Mesothelial cell of epicardium (in vitro differentiated cells): ENCODE measurements at places on chromosomes 5 and 9. TPM values are rescaled to one million over a fixed set of nuclear protein-coding genes. Genes with fewer than 3 reads are reported as not detected.

The NRARP gene
- total RNA-seq, result 7.4 to 9.6 TPM (median 9.2 TPM) in 3 replicates

The ASB6 gene
- 24.5 to 26.2 TPM (median 24.6 TPM) in 3 replicates for total RNA-seq

The IL17B gene
- total RNA-seq, result 0.34 TPM in 1 of 3 replicates, not detected in the others

The FAM151B gene
- total RNA-seq, result 1.5 to 2.3 TPM (median 1.9 TPM) in 3 replicates

The LCN12 gene
- 13.3 to 15.9 TPM (median 13.8 TPM) in 3 replicates for total RNA-seq

The CDH9 gene
- 0.65 to 1.2 TPM (median 0.66 TPM) in 3 replicates for total RNA-seq

The CATSPER3 gene
- 1.1 to 1.5 TPM (median 1.4 TPM) in 3 replicates for total RNA-seq

The FBN2 gene
- 238 to 252 TPM (median 244 TPM) in 3 replicates for total RNA-seq

The PRUNE2 gene
- total RNA-seq, result 3.1 to 3.5 TPM (median 3.4 TPM) in 3 replicates

The GFPT2 gene
- total RNA-seq, result 14.9 to 16.3 TPM (median 15.7 TPM) in 3 replicates

The UNC13B gene
- 28.1 to 31.0 TPM (median 29.9 TPM) in 3 replicates for total RNA-seq

The TMEM215 gene
- 0.07 TPM in 1 of 3 replicates, not detected in the others for total RNA-seq

The LMX1B gene
- 0.09 TPM in 1 of 3 replicates, not detected in the others for total RNA-seq

The GPRIN1 gene
- 1.0 to 1.3 TPM (median 1.1 TPM) in 3 replicates for total RNA-seq

The MVB12B gene
- 38.0 to 43.7 TPM (median 42.0 TPM) in 3 replicates for total RNA-seq

The MACIR gene
- total RNA-seq, result 7.5 to 8.1 TPM (median 8.1 TPM) in 3 replicates

The PAIP2 gene
- 86.6 to 93.4 TPM (median 88.2 TPM) in 3 replicates for total RNA-seq

The LCN15 gene
- total RNA-seq, result 1.3 to 3.5 TPM (median 1.9 TPM) in 3 replicates

The STPG3 gene
- total RNA-seq, result 0.18 to 0.29 TPM in 2 of 3 replicates, not detected in the other

The GARIN3 gene
- total RNA-seq, result not detected in 3 replicates

- peak overlapping the region; percentile 99 for H3K27ac ChIP-seq
- DNase-seq, result no peak
- peak overlapping the region; percentile 94 for H3K4me3 ChIP-seq
- H3K4me1 ChIP-seq, result peaks cover 27% of the 10 kb centered on the region
- peaks cover 6% of the 10 kb centered on the region for H3K36me3 ChIP-seq
Measured at GRCh38 chr9:124860582-124861341, 995 bp downstream of the RPL35 start.

GRCh38 chr9:74610523-74611061 lies 113.5 kb downstream of the RORB start:
- H3K27ac ChIP-seq, result no peak overlapping the region
- no peak for DNase-seq
- peaks cover 12% of the 10 kb centered on the region for H3K27me3 ChIP-seq
- no peak overlapping the region for H3K4me3 ChIP-seq
- H3K4me1 ChIP-seq, result no peaks in the 10 kb centered on the region
- no peaks in the 10 kb centered on the region for H3K36me3 ChIP-seq

GRCh38 chr9:97934321-97935115 lies 3.5 kb downstream of the HEMGN start:
- H3K4me3 ChIP-seq, result no peak overlapping the region
- DNase-seq, result no peak
- peaks cover 94% of the 10 kb centered on the region for H3K27me3 ChIP-seq
- no peaks in the 10 kb centered on the region for H3K4me1 ChIP-seq
- H3K27ac ChIP-seq, result no peak overlapping the region

GRCh38 chr5:160621526-160621925 lies 199.9 kb downstream of the PTTG1 start:
- no peak for DNase-seq
- peaks cover 9% of the 10 kb centered on the region for H3K4me1 ChIP-seq
- H3K4me3 ChIP-seq, result no peak overlapping the region
- peaks cover 59% of the 10 kb centered on the region for H3K27me3 ChIP-seq
- no peak overlapping the region for H3K27ac ChIP-seq
- no peaks in the 10 kb centered on the region for H3K36me3 ChIP-seq

GRCh38 chr5:112257005-112257404 lies 162.1 kb downstream of the EPB41L4A start:
- no peaks in the 10 kb centered on the region for H3K27me3 ChIP-seq
- H3K27ac ChIP-seq, result peak overlapping the region; percentile 17
- DNase-seq, result no peak
- H3K4me1 ChIP-seq, result peaks cover 23% of the 10 kb centered on the region
- H3K36me3 ChIP-seq, result no peaks in the 10 kb centered on the region

- no peaks in the 10 kb centered on the region for H3K27me3 ChIP-seq
- H3K4me3 ChIP-seq, result no peak overlapping the region
- H3K27ac ChIP-seq, result peak overlapping the region; percentile 51
Measured at GRCh38 chr5:76771705-76772405, 47.0 kb upstream of the F2RL1 start.

DNA sequence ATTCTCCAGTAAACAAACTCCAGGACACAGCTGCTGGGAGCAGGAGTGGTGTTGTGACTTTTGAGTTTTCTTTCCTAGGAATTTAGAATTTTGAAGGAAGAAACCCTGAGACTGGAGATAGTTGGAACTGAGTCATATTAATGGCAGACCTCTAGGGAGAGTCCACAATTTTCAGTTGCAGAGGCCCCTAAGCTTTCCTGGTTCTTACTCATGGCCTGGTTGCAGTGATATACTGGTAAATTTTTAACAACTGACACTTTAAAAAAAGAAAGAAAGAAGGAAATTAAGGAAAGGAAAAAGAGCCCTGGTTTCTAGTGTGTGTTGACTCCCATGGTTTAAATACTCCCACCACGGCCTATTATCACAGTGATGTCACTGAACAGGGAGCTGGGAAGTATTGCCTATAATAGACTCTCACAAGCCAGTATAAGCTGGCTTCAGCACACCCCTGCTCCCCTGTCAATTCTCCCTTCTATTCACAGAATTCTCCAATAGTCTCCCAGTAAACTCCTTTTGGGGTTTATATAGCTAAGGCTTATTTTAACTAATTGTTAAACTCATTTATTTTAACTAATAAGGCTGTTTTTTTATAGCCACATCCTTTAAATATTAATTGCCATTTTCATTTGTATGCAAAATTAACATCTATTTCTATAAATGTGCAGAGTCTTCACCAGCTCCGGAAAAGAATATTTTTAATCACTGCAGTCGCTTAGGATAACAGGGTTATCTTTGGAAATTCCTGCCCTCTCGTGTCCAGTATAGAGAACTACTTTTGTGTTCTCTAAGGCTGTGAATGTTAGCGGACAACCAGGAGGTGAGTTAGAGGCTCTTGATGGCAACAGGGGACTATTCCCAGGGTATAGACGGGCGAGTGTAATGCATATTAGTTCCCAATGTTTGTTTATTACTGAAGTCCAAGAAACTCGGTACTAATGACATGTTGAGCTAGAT lies 59.7 kb downstream of the GGTA1 start:
- H3K4me1 ChIP-seq, result no peaks in the 10 kb centered on the region
- peaks cover 30% of the 10 kb centered on the region for H3K27me3 ChIP-seq
- H3K4me3 ChIP-seq, result no peak overlapping the region
- no peak for DNase-seq

GRCh38 chr5:868428-869135 lies 17.8 kb upstream of the ZDHHC11 start:
- H3K36me3 ChIP-seq, result peaks cover 41% of the 10 kb centered on the region
- no peak for DNase-seq
- no peak overlapping the region for H3K4me3 ChIP-seq
- no peaks in the 10 kb centered on the region for H3K4me1 ChIP-seq
- no peaks in the 10 kb centered on the region for H3K27me3 ChIP-seq

DNA sequence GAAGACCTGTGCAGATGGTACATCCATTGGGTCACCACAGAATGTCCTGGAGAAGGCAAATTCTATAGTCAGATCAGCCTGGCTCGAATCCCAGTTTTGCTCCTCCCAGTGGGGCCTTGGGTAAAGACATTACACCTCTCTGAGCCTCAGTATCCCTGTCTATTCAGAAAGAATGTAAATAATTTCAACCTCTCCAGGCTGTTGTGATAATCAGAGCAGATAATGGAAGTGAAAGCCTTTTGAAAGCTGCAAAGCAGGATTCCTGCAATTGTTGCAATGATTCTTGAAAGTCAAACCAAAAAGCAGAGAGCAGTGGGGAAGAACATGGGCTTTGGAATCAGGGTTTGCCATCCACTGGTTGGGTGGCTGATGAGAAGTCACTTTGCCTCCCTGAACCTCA lies 63.2 kb downstream of the LHX2 start:
- peaks cover 16% of the 10 kb centered on the region for H3K4me1 ChIP-seq
- no peak for DNase-seq
- H3K27ac ChIP-seq, result no peak overlapping the region
- H3K27me3 ChIP-seq, result peaks cover 16% of the 10 kb centered on the region
- H3K36me3 ChIP-seq, result no peaks in the 10 kb centered on the region
- no peak overlapping the region for H3K4me3 ChIP-seq

GRCh38 chr5:172830876-172831662 lies 3.0 kb upstream of the ERGIC1 start:
- DNase-seq, result no peak
- H3K36me3 ChIP-seq, result no peaks in the 10 kb centered on the region
- H3K4me3 ChIP-seq, result no peak overlapping the region

GRCh38 chr9:30519756-30520155 lies 1864.7 kb upstream of the ACO1 start:
- no peaks in the 10 kb centered on the region for H3K36me3 ChIP-seq
- no peak overlapping the region for H3K27ac ChIP-seq
- DNase-seq, result no peak
- no peak overlapping the region for H3K4me3 ChIP-seq

GRCh38 chr5:151780348-151780747 lies 8.6 kb downstream of the G3BP1 start:
- H3K4me1 ChIP-seq, result peaks cover 64% of the 10 kb centered on the region
- H3K36me3 ChIP-seq, result peaks cover 13% of the 10 kb centered on the region
- H3K27ac ChIP-seq, result peak overlapping the region; percentile 71
- no peak overlapping the region for H3K4me3 ChIP-seq
- H3K27me3 ChIP-seq, result no peaks in the 10 kb centered on the region

DNA sequence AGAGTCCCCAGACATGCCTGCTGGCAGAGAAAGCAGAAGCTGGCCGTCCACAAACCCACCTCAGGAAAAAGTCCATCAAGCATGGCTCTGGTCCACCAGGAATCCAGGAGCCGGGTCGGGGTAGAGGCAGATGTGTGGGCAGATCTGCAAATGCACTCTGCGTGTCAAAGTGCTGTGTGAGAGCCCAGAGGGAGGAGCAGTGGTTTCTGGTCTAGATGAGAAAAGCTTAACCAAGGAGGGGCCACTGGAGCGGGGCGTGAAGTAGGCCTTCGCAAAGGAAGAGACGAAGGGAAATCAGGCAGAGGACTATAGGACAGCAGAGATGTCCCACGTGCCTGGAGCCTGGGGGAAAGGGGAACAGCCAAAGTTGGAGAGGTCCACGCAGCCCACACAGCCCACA lies 40.0 kb downstream of the TTLL11 start:
- H3K27me3 ChIP-seq, result no peaks in the 10 kb centered on the region
- no peak overlapping the region for H3K4me3 ChIP-seq
- DNase-seq, result no peak
- H3K4me1 ChIP-seq, result no peaks in the 10 kb centered on the region
- no peaks in the 10 kb centered on the region for H3K36me3 ChIP-seq

DNA sequence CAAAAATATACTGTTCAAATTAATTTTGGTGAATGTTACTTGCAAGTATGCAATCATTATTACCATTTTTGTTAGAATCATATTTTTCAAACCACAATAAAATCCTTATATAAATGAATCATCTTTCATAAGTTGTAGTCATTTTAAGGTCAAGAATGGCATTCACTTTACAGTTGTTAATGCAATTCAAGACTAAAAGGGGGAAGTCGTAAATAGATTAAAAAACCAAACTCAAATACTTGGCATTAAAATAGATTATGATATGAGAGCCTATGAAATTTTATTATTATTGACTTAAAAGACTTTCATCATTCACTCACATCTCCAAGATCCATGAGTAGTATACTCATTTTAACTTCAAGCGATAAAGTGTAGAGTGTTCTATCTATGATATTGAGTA lies 11.6 kb downstream of the CDH9 start:
- no peak overlapping the region for H3K27ac ChIP-seq
- H3K4me1 ChIP-seq, result peaks cover 4% of the 10 kb centered on the region
- no peaks in the 10 kb centered on the region for H3K27me3 ChIP-seq
- no peaks in the 10 kb centered on the region for H3K36me3 ChIP-seq

GRCh38 chr9:129575818-129576217 lies 45.1 kb downstream of the C9orf50 start:
- no peaks in the 10 kb centered on the region for H3K36me3 ChIP-seq
- no peak for DNase-seq
- no peak overlapping the region for H3K4me3 ChIP-seq
- H3K27ac ChIP-seq, result peak overlapping the region; percentile 64
- peaks cover 18% of the 10 kb centered on the region for H3K4me1 ChIP-seq
- no peaks in the 10 kb centered on the region for H3K27me3 ChIP-seq

DNA sequence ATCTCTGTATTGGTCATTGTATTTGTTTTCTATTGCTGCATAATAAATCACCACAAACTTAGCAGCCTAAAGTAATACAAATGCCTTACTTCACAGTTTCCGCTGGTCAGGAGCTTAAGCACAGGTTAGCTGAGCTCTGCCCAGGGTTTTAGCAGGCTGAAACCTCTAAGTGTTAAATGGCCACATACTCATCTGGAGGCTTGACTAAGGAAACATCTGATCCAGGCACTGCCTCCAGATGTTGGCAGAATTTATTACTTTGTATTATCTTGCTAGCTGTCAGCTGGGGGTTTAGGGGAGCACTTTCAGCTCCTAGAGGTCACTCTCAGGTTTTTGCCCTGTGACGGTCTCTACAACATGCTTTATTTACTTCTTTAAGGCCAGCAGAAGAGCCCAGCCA lies 23.2 kb upstream of the RARS1 start:
- H3K4me1 ChIP-seq, result no peaks in the 10 kb centered on the region
- peaks cover 29% of the 10 kb centered on the region for H3K36me3 ChIP-seq
- no peak overlapping the region for H3K27ac ChIP-seq
- no peaks in the 10 kb centered on the region for H3K27me3 ChIP-seq
- no peak for DNase-seq
- no peak overlapping the region for H3K4me3 ChIP-seq

- H3K4me1 ChIP-seq, result peaks cover 14% of the 10 kb centered on the region
- no peak overlapping the region for H3K4me3 ChIP-seq
- H3K36me3 ChIP-seq, result peaks cover 8% of the 10 kb centered on the region
- no peaks in the 10 kb centered on the region for H3K27me3 ChIP-seq
- H3K27ac ChIP-seq, result no peak overlapping the region
Measured at GRCh38 chr9:14165376-14166035, 148.4 kb downstream of the NFIB start.

DNA sequence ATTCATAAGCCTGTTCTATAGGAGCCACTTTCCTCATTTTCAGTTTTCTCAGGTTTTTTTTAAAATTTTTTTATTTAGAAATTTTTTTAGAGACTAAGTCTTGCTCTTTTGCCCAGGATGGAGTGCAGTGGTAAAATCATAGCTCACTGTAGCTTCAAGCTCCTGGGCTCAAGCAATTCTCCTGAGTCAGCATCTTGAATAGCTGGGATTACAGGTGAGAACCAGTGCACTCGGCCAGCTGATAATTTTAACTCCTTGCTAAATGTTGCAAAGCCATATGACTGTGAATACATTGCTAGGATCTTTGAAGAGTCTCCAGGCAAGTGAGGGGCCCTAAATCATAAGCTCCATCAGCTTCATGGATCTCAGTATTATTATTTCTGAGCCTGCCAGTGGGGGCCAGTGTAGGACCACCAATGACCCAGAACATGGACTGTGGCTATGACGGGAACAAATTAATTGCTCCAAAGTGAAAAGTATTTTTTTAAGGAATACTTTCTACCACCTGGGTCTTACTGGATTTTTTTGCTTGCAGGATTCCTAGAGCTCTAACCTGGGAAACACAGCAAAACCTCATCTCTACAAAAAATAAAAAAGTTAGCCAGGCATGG lies 5.7 kb upstream of the GAPVD1 start:
- DNase-seq, result no peak
- H3K4me3 ChIP-seq, result no peak overlapping the region
- H3K27me3 ChIP-seq, result no peaks in the 10 kb centered on the region

GRCh38 chr5:91684625-91685024 lies 301.5 kb upstream of the ARRDC3 start:
- H3K36me3 ChIP-seq, result no peaks in the 10 kb centered on the region
- DNase-seq, result no peak
- H3K4me1 ChIP-seq, result peaks cover 19% of the 10 kb centered on the region
- H3K27me3 ChIP-seq, result no peaks in the 10 kb centered on the region
- no peak overlapping the region for H3K4me3 ChIP-seq
